ENCODE measurements at places on chromosomes 13 and 19.
A peak's percentile ranks its signal among the peaks of the same experiment; 100 is the strongest.

DNA sequence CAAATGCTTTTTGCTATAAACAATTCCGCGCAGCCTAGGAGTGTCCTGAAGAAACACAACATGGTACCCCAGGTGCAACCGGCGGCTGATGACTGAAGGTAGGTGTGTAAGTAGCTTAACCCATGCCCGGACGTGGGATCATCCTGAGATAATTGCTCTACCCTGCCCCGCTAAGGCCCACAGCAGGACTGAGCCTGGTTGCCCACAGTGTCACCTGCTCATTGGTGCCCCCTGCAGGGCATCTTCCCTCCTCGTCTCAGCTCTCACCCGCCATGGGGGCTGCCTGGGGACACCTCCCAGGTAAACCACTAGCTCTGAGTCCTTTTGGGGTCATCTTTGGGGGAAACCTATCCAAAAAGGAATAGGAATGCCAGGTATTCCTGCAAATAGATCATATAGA, 22.3 kb downstream of the TMEM161A start:
- DNase-seq = no peak

- no peak for DNase-seq
These were observed 890.1 kb upstream of the PCDH20 start for GRCh38 chr13:62305756-62306155.

- no peak for DNase-seq
These were observed 12.8 kb downstream of the CAPS start for GRCh38 chr19:5926641-5927440.

GRCh38 chr13:84651288-84651687, 769.0 kb upstream of the SLITRK1 start:
- DNase-seq = no peak

DNA sequence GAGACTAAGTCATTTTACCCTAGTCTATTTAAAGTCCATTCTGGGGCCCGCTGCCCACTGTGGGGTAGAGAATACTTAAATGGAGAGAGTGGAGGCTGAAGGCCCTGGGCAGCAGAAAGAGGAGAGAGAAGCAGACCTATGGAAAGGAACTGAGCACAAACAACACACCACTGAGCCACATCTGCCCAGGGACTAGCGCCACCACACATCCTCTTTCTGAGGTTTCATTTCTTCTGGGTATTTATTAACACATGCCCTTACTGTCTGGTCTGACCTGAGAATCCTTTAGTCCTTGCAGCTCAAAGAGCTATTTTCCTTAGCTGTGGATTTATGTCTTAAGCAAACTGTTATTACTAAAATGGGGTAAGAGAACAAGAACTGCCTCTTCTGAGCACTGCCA, 154.0 kb downstream of the NALCN start:
- DNase-seq = no peak

DNA sequence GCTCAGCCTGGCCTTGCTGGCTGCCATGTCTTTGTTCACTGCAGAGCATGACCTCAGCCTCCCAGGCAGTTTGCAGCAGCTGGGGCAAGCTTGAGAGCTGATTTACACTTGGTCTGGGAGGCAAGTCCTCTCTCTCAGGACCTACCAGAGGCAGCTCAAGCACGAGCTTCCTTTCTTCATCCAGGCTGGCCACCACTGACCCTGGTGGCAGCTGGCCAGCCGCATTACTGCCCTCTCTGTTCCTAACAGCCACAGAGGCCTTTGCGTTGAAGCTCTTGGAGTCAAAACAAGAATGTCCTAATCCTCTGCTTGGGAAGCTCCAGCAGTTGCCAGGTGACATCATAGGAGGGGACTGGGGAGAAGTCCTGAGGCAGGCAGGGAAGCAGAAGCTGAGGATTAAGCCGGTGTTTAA, 85.7 kb downstream of the NUFIP1 start:
- DNase-seq = no peak

DNA sequence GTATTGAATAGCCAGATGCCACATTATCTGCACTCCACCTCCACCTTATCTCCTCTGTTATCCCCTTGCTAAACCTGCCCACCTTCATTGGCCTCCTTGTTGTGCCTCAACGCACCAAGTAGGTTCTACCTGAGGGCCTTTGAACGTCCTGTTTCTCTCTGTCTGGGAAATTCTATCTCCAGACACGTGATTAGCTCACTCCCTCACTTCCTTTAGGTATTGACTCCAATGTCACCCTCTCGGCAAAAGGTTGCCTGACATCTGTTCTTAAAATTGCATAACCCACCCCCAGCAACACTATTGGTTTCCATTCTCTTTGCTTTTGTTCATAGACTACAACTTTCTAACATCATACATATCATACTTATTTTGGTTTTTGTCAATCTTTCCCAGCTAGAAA, 56.5 kb upstream of the MEDAG start:
- no peak for DNase-seq

DNA sequence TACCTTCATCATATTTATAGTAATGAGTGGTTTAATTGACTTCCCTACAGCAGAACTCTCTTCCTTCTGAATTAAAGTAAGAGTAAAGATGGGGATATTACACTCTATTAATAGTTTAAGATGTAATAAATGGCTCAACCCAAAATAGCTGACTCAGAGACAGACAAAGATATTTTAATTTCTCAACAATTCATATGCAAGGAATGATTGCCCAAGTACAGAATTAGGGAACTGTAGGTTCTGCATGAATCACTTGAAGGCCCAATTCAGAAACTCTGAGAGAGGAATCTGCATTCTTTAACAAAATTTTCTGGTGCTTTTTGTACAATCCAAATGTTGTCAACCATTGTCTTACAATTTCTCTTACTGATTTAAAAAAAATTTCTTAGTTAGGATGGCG, 42.9 kb upstream of the PCDH9 start:
- no peak for DNase-seq

GRCh38 chr19:38952395-38953165, 21.8 kb downstream of the MRPS12 start:
- DNase-seq = no peak

DNA sequence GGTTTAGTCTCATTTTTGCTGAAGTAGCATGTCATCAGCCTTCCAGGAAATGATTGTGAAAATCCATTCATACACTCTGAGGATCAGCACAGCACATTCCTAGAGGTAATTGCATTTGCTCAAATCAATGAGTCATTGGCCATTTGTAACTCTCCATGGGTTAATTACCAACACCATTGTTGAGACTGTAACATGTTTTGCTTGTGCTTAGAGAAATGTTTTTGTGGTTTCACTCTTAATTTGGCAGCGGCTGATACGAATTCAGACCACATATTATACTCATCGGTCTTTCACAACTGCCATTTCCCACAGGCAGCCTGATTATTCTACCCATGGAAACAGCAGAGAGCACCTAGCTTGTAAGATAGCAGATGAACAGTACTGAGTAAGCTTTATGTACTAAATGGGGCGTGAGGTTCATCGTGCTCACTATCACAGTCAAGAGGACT, 110.3 kb downstream of the NHLRC3 start:
- DNase-seq = peak; percentile 7

DNA sequence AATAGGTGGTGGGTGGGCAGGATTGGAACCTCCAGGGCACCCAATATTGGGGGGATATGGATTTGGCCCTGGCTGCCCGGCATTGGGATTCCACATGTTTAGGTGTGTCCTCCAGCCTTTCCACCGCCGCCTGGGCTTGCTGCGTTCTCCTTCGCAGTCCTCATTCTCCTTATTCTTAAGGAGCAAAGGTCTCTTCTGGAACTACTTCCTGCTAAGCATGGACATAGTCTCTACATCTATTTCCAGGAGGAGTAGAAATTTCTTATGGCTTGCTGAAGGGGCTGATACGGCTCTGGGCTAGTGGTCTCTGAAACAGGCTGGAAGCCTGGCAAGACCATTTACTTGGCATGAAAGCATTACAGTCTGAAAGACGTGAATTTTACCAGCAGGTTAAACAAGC, 9.2 kb upstream of the FCGBP start:
- no peak for DNase-seq

DNA sequence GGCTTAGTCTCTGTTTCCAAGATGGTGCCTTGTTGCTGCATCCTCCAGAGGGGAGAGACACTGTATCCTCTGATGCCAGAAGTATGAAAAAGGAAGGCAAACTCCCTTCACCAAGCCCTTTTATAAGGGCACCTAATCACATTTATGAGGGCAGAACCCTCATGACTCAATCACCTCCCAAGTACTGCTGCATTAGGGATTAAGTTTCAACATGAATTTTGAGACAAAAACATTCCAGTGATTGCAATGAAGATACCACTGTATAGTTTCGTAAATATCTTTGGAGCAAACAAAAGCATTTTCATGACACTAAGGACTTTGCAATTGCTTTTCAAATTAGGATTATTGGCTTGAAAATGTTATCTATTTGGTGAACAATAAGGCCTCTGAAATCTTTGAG, 63.8 kb downstream of the RNF17 start:
- no peak for DNase-seq

- DNase-seq = no peak
These were observed 6.0 kb downstream of the LENG8 start for GRCh38 chr19:54454781-54455675.

DNA sequence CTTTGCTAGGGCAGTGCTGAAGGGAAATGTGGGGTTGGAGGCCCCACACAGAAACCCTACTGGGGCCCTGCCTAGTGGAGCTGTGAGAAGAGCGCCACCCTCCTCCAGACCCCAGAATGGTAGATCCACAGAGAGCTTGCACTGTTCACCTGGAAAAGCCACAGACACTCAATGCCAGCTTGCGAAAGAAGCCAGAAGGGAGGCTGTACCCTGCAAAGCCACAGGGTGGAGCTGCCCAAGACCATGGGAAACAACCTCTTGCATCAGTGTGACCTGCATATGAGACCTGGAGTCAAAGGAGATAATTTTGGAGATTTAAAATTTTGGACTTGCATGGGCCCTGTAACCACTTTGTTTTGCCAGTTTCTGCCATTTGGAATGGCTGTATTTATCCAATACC, 615.4 kb upstream of the MIR17HG start:
- DNase-seq = no peak

DNA sequence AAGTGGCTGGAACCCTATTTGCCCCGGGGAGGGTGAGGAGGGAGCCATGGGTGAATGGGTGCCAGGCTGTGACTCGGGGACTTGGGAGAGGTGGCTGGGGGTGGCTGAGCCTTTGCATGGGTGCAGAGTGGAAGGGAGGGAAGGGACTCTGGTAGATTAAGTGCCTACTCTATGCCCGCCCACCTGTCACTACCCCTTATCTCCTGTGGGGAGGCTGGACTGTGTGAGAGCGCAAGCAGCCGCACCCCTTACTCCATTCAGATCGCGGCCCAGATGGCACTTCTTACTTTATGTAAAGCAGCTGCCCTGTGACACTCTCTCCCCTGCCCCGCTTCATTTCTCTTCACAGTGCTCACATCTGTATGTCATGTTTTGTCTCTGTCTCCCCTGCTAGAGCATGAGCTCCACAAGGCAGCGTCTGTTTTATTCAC, 2.9 kb downstream of the KASH5 start:
- DNase-seq = no peak

DNA sequence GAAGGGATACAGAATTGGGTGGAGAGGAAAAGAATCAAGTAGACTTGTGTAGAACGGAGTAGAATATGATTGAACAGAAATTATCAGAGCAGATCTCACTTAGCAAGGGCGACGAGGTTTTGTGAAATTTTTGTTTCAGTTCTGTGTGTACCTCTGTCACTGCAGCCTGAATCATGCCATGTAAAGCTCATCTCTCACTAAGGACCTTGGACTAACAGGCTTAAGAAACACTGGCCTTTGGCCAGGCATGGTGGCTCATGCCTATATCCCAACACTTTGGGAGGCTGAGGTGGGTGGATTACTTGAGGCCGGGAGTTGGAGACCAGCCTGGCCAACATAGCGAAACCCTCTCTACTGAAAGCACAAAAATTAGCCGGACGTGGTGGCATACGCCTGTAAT, 62.6 kb downstream of the MYH14 start:
- DNase-seq = no peak

DNA sequence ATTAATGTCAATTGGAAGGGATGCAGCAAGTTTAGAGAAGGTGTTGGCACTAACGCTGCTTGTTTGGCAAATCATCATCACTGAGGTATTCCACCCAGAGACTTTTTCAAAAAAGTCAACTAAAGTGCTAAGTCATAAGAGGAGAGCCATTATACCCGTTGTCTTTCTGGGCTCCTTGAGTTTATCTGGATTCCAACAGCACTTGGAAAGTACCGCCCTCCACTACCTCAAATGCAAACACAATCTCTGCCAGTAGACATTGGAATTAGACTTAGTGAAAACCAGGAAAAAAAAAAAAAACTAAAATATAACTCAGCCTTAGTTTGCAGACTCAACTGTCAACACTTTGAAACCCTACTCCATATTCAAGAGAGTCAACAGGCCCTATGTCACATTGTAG, 266.0 kb downstream of the ITGBL1 start:
- no peak for DNase-seq

- DNase-seq = no peak
These were observed 1757.8 kb downstream of the PCDH9 start for GRCh38 chr13:65472336-65472735.

DNA sequence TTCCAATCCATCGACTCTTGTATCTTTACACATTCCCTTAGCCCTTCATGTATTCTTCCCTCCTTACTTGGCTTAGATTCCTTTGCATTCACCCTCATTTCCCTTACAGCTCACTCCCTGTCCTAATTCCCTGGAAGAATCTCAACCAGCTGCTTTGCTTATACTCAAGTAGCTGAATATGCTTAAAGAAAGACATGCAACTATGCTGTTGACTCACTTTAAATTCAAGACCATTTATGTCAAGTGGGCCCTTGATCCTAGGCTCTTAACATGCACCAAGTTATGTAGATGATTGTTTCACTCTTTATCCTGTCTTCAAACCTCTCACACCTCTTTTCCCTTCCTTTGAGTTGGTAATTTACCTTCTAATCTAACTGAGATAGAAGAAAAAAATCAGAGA, 7.4 kb downstream of the CCDC122 start:
- no peak for DNase-seq

GRCh38 chr19:41263042-41263849, 926 bp upstream of the HNRNPUL1 start:
- DNase-seq = no peak

GRCh38 chr19:41353466-41354342, at the start of gene TGFB1:
Gene TGFB1 (minus strand): TSS chr19:41353922. CDS start chr19:41353044, 878 bp downstream.
- no peak for DNase-seq

DNA sequence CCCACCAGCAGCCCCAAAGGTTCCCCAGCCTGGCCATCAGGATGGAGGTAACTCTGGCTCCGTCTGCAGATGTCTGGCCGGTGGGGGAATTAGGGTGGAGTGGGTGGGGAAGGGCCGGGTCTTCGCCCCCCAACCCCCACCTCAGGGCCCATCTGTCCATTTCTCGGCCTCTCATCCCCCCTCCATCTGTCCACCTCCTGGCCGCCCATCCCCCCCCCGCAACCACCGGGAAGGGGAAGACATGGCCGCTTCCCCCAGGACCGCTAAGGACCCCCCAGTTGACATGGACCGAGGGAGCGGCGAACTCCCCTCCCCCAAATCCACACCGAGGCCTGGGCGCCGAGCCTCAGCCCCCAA, 793 bp downstream of the LRFN1 start:
- no peak for DNase-seq
